Endothelial cell of umbilical vein (primary cell): ENCODE measurements at places on chromosomes 6 and 20. TPM values are rescaled to one million over a fixed set of nuclear protein-coding genes. Genes with fewer than 3 reads are reported as not detected.

DNA sequence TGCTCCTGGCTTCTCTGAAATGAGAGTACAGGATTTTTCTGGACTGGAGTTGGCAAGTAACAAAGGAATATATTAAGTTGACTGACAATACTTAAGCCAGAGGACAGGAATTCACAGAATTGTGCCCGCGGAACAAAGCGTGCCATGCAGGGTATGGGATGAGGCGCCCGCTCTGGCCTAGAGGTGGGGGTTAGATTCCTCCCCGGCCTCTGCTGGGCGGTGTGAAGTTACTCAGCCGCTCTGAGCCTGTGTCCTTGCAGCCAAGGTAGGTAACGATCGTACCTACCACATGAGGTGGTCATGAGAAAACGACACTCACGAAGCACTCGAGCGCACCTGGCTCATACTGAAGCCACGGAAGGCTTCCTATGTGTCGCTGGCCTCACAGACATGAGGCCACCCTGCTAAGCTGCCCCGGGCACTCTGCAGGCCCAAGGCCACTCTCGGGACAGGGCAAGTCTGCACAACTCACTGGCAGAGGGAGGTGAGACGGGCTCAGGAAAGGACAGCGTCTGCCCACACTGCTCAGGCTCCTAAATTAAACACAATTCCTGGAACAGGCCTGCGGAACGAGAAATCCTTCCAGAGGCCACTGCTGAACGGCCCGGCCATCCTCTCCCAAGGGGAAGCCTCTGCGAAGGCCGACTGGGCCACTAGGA lies 70.8 kb downstream of the PSMG4 start:
- no peak for DNase-seq

- DNase-seq = no peak
Observed at GRCh38 chr6:88614316-88614877, 349.0 kb downstream of the RNGTT start.

TNXB gene
- 2.7 and 3.2 TPM in 2 replicates for total RNA-seq

DNA sequence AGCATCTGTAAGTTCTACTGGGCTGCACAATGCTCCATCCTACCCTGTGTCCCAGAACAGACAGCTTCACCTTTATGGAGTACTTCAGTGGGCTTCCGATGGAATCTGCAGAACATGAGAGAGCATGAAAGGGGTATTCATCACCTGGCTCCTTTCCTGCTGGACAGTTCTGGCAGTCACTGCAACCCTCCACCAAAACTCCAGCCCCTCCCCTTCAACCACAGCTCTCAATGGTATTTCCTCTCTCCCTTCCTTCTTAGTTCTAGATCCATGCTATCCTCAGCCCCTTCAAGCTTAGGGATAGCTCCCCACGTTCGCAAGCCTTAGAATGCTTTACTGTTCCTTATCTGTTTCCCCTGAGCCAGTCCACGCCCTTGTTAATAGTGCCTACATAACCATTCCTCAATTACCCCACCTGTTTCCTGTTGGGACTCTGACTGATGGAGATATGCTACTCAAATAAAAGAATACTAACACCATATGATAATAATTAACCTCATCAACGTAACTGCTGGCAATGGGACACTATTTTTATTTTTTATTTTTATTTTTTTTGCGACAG lies 26.8 kb downstream of the TRAM2 start:
- peak; percentile 86 for DNase-seq

- DNase-seq = no peak
Observed at GRCh38 chr6:8174571-8174970, 72.2 kb upstream of the EEF1E1 start.

GRCh38 chr6:151330130-151330696 lies 61.1 kb downstream of the ZBTB2 start:
- no peak for DNase-seq

ZSWIM3 gene
- total RNA-seq = 4.2 and 4.4 TPM in 2 replicates

GRCh38 chr6:62528894-62529526 lies 243.0 kb upstream of the KHDRBS2 start:
- no peak for DNase-seq

GRCh38 chr6:90691823-90692222 lies 105.0 kb upstream of the MAP3K7 start:
- no peak for DNase-seq

DNA sequence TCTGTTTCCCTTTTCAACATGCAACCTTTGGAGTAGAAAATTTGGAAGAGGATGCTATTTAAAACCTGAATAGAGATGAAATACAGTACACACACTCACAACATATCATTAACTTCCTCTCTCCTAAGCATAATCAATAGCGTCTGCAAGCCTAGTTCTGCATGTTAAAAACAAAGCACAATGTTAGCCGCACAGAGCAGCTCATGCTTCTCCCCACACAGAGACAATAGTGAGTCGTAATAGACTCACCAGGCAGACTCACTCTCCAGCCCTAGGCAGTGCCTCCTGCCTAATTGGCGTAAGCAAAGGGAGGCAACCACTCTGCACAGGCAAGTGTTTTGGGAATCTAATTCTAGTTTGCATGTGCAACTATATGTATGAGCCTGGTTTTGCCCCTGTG lies 45.8 kb upstream of the ARID1B start:
- DNase-seq = no peak

DNA sequence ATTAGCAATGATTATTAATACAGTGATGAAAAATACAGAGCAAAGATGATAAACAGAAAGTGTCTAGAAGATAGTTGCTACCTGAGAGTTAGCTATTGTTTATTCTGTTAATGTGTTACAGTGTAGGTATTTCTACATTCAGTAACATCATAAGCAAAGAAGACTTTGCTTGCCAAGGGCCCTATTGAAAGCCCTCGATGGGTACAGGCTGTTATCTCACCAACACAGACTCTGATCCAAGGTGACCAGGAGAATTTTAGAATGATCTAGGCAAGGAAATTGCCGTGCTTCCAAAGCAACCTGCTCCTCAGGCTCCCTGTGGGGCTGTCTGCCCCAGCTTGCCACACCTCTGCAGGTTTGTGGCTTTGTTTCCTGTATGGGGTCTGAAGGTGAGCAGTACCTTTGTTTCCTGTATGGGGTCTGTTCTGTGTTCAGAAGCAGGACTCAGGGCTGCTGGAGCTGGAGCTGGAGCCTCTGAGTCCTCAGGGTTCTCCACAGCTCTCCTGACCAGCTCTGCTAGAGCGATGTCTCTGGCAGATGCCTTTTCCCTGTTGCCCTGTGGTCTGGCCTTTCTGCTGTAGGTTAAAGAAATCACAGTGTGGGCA lies 32.5 kb downstream of the PHACTR3 start:
- DNase-seq = no peak

DNA sequence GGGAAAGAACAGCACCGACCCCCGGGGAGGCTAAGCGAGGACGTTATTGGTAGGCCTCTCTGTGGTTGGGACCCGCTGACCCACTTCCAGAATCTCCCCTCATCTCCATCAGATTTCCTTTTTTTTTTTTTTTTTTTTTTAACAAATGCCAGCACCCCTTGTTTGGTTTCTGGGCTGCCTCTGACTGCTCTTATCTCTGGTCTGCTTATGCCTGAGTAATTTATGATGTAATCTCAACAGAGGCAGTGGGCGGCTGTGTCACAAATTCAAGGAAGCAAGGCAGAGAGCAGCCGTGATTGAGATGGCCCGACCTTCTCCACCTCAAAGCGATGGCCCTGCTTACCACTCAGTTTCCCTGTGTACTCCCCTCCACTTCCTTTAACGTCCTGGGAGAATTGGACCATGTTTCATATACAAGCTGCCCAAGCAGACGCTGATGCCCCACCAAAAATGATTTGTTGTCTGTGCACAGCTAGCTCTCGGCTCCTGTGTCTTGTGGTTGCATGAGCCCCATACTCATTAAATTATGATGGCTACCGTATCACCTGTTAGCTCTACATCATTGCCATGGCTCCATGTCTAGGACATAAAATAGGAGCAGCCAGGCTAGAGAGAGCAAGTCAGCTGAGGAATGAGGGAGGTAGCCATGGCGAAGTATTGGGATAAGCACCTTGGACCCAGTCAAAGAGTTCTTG lies 98.1 kb downstream of the ZNF217 start:
- DNase-seq = no peak

- DNase-seq = no peak
Observed at GRCh38 chr6:15113587-15113986, 132.3 kb upstream of the JARID2 start.

GRCh38 chr20:6028818-6029217 lies 25.0 kb downstream of the LRRN4 start:
- no peak for DNase-seq

IL22RA2 gene
- not detected in 2 replicates for total RNA-seq

GRCh38 chr6:17066610-17067009 lies 35.2 kb upstream of the STMND1 start:
- no peak for DNase-seq

GPR6 gene
- not detected in 2 replicates for total RNA-seq

DNA sequence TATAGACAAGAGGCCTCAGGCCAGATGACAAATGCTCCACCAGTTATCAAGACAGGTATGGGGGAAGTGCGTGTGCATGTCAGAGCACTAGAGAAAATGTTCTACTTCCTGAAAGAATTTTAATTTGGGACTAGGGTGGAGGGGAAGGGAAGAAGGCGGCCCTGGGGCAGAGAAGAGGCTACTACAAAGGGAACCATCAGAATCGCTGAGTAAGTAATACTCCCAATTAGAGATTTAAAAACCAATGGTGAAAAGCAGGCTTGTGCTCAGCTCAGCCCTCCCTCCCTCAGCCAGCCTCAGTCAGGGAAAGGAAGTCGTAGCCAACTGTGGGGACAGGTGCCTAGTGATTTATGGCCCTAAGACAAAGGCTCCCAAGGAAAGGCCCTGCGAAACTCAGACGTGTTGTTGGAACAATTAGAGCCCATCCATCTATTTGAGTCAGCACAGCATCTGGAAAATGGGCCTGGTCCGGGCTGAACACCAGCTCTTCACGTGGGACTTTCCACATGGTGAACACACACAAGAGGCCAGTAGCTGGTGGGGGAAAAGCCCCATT lies 15.0 kb upstream of the MAFB start:
- DNase-seq = no peak

DNA sequence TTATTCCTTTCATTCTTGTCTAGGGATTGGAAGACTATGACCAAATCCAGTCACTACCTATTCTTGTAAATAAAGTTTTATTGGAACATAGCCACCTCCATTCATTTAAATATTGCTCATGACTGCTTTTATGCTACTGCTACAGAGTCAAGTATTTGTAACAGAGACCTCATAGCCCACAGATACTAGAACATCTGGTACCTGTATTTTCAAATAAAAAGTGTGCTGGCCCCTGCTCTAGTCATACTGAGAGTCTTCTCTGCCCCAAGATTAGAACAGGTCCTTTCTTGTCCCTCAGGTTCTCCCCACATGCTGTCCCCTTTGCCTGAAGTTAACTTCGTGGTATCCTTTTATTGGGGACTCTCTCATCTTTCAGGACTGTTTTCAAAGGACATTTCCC lies 422.3 kb downstream of the CBLN4 start:
- DNase-seq = no peak

- no peak for DNase-seq
Observed at GRCh38 chr6:84553527-84553926, 210.9 kb downstream of the TBX18 start.

DNA sequence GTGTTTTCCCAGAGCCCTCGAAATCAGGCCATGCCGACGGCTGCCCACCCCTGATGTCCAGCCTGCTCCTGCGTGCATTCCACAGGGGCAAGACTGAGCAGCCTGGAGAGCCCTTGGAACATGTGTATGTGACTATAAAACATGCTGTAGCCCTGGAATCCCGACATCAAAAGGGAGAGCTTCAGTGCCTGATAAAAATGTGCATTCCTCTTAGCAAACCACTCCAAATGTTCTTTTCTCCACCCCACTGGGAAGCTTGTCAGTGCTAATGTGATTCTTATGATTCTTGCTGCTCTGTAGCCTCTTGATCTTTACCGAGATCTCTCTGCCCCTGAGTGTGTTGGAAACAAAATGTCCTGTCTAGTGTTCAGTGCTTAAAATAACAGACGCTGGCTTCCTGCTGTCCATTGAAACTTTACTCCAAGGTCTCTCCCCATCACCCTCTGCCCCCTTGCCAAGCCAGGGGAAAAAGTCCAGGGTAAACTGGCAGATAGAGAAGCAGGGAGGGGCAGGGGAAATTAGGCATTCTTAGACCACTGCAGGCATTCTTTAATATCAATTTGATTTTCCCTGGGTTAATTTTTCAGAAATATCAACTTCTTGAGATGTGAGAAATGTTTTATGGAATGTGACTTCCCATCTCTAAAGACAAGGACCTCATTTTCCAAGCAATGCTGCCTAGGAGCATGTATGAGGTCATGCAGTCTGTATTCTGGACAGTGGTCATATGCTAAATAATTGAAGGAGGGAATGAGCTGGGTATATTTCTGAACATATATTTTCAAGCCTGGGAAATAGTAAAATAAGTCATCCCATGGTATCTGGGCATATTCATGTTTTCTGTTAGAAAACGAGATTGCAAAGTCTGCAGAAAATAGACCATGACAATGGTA lies 73.8 kb upstream of the ISM1 start:
- no peak for DNase-seq

DNA sequence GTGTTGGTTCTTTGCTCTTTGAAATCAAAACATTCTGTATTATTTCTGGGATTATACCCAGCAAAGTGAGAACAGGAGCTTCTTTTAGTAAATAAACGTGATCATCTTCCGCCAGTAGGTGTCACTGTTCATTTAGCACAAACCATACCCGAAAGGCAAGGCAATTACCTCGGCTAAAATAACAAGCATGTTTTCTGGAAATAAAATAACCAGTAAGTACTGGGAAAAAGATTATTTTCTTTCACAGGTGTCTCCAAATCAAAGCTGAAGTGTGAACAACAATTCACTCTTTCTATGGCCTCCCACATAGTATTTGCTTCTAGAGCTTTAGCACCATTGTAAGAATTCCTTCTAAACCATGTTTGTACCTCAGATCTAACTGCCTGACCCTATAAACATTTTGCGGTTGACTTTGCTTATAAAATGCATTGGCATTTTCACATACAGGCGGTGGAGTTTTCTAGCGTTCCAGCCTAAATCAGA lies 144.6 kb upstream of the AGPAT4 start:
- peak; percentile 73 for DNase-seq

ZNF335 gene
- total RNA-seq = 22.8 and 23.9 TPM in 2 replicates

ERVFRD-1 gene
- not detected in 2 replicates for total RNA-seq

- no peak for DNase-seq
Observed at GRCh38 chr6:70051197-70052124, 185.1 kb downstream of the COL19A1 start.

ZSCAN31 gene
- total RNA-seq = 19.5 and 23.0 TPM in 2 replicates

BMP2 gene
- total RNA-seq = 11.1 and 15.7 TPM in 2 replicates

- peak; percentile 57 for DNase-seq
Observed at GRCh38 chr6:116313101-116313776, 33.5 kb upstream of the TSPYL1 start.

DNA sequence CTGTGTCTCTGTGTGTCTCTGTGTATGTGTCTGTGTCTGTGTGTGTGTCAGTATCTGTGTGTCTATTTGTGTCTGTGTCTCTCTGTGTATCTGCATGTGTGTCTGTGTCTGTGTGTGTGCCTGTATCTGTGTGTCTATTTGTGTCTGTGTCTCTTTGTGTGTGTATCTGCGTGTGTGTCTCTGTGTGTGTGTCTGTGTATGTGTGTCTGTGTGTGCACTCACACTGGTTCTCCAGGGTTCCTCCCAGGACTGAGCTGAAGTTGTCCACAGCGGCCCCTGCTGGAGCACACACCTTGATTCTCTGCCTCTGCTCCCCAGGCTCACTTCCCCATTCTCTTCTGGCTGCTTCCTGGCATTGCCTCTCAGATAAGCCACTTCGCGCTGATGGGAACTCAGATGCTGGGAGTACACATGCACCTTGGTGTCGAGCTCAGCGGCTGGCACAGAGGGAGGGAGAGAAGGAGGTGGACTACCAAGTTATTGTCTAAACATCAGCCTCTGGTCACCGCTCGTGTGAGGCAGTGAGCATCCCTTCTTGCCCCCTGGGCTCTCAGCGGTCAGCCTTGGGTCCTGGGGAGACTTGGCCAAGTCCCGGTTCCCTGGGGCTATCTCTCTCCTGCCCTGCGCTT lies 104.9 kb upstream of the NXT1 start:
- peak; percentile 77 for DNase-seq

RGS17 gene
- 1.1 and 2.3 TPM in 2 replicates for total RNA-seq

- no peak for DNase-seq
Observed at GRCh38 chr6:168858926-168859325, 394.7 kb downstream of the THBS2 start.
